ENCODE measurements at places on chromosomes 4 and X. TPM values are rescaled to one million over a fixed set of nuclear protein-coding genes. Genes with fewer than 3 reads are reported as not detected.
A peak's percentile ranks its signal among the peaks of the same experiment; 100 is the strongest.

DNA sequence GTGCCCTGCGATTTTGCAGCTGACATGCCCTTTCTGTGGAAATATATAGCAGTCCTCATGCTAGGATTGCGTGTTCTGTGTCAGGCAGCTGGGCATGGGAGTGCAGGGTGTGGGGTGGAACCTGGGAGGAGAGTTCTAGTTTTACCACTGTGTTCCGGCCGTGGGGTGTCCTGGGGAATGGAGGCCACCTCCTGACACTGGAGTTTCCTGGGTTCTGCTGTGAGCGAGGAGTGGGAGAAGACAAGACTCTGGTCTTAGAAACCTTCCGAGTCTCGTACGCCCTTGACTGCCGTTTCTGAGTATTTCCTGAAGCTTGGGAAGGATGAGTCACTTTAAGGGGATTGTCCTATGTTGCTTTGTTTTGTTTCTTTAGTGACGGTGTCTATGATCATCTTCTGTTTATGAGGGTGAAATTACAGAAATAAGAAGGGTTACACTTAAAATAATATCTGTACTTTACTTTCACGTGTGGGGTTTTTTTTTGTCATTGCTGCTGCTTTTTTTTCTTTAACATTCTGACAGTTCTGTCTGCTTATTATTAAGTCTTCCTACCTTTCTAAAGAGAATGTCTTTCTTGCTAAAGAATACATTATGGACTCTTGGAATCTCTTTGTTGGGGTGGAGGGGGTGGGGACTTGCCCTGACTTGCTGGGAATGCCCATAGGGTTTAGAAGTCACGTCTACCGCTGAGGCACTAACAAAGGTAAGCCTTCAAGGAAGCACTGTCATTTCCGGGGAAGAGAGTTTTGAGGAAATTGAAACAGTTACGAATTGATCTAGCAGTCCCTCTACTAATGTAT is 19.1 kb downstream of the CD99 start:
- H3K4me3 ChIP-seq, result peak overlapping the region; percentile 55
- DNase-seq, result no peak
- H3K36me3 ChIP-seq, result no peaks in the 10 kb centered on the region
- peak overlapping the region; percentile 93 for H3K27ac ChIP-seq

DNA sequence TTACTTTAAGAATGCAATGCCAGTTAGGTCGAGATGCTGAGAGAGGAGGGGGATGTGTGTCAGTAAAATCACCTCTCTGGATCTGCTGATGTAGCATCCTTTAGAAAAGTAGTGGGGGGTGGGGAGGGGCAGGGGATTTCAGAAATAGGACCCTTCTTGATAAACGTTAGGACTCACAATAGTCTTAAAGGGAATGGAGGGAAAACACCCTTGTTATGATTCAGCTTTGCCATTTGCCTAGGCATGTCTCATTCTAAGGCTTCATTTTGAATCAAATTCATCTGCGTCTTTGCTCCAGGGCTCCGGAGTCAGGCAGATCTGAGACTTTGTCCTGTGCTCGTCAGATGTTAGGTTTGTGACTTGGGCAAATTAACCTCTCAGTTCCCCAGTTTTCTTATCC is 879 bp downstream of the SH2D1A start:
- H3K27me3 ChIP-seq, result no peaks in the 10 kb centered on the region
- peak overlapping the region; percentile 84 for H3K27ac ChIP-seq
- DNase-seq, result no peak
- H3K4me1 ChIP-seq, result peaks cover 50% of the 10 kb centered on the region
- no peaks in the 10 kb centered on the region for H3K36me3 ChIP-seq

DNA sequence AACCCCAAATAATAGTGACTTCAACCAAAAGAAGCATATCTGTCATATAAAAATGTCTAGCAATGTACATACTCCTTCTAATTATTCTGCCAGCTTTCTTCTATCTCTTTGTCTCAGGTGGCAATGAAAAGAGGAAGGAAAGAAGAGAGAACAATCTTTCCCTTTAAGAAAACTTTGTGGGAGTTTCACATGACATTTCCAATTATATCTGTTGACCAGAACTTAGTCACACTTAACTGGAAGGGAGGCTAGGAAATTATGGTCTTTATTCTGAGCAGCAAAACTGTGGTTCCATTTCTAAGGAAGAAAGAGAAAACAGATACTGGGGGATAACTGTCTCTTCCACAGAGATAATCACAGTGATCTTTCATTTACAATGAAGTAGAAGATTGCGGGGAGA is 12.9 kb upstream of the MAOA start:
- H3K27me3 ChIP-seq, result no peaks in the 10 kb centered on the region
- no peak overlapping the region for H3K4me3 ChIP-seq
- no peak overlapping the region for H3K27ac ChIP-seq
- H3K36me3 ChIP-seq, result no peaks in the 10 kb centered on the region
- H3K4me1 ChIP-seq, result no peaks in the 10 kb centered on the region

GRCh38 chrX:41661366-41662095 is 27.2 kb upstream of the GPR34 start:
- peaks cover 19% of the 10 kb centered on the region for H3K36me3 ChIP-seq
- no peaks in the 10 kb centered on the region for H3K27me3 ChIP-seq
- no peak for DNase-seq
- H3K4me3 ChIP-seq, result no peak overlapping the region
- H3K4me1 ChIP-seq, result no peaks in the 10 kb centered on the region

Gene GABRE
- total RNA-seq, result 0.44 TPM

GRCh38 chr4:121428721-121429120 is 47.9 kb upstream of the QRFPR start:
- H3K36me3 ChIP-seq, result peaks cover 3% of the 10 kb centered on the region
- no peak overlapping the region for H3K4me3 ChIP-seq
- no peaks in the 10 kb centered on the region for H3K4me1 ChIP-seq
- DNase-seq, result no peak

DNA sequence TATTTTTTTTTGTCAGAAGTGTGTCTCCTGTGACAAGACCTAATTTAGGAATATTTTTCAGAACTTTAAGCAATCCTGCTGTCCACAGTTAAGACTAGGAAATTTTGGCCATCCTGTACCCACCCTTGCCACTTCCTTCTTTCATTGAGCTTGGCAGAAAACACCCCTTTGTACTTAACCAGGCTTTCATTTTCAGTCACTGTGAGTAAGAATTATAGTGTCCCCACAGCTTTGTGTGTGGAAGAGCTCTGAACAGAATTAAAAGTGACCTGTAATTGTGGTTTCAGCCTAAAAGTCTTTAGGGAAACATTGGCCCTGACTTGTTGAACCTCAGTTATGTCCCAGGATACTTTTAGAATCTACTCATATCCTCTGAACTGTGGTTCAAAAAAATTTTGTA is 153.7 kb upstream of the BMP3 start:
- no peak for DNase-seq
- peaks cover 9% of the 10 kb centered on the region for H3K4me1 ChIP-seq
- H3K36me3 ChIP-seq, result no peaks in the 10 kb centered on the region
- H3K27me3 ChIP-seq, result no peaks in the 10 kb centered on the region
- H3K27ac ChIP-seq, result no peak overlapping the region

Gene RAB40AL
- total RNA-seq, result 0.68 TPM

Data from neural crest cell (in vitro differentiated cells).